NCI-H2227 treated with DMSO at 0.1 percent for 48 hours (cell line): ENCODE measurements at places on chromosomes 11 and 22.

- no peak for DNase-seq
Observed at GRCh38 chr11:69909561-69910518, 90.6 kb upstream of the FGF3 start.

GRCh38 chr11:113986351-113987140 is 11.6 kb downstream of the HTR3A start:
- no peak for DNase-seq

- DNase-seq, result no peak
Observed at GRCh38 chr11:99424313-99425084, 403.8 kb downstream of the CNTN5 start.

GRCh38 chr22:47398921-47399790 is 636.7 kb downstream of the TBC1D22A start:
- no peak for DNase-seq

DNA sequence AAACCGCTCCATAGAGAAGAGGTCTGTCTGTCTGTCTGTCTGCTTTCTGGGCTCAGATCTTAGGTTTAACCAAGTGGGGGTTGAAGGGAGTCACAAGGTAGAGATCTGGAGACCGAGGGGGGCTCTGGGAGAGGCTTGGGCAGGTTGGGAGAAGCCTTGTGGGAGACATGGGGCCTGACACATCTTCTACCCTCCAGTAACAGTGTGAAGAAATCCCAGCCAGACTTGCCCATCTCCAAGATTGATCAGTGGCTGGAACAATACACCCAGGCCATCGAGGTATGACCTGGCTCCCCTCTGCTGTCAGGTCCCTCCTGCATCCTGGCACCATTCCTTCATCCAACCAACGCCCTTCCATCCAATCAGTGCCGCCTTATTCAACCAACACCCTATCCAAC is 7.4 kb downstream of the PRR33 start:
- no peak for DNase-seq

DNA sequence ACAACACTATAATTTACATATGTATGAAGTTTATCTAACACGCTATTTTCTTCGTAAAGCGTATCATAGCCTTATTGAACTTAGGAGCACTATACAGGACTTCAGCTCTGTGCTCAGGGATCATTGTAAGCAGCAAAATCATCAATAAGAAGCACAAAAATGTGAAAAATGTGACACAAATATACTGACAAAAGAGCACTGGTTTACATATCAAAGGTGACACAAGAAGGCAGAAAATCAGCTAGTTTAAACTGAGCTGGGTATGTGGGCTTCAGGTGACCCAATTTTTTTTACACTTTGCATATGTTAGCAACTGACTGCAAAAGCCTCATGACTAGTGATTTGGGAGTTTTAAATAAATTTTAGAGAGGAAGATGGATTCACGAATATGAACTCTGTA is 215.2 kb upstream of the CHORDC1 start:
- DNase-seq, result no peak

DNA sequence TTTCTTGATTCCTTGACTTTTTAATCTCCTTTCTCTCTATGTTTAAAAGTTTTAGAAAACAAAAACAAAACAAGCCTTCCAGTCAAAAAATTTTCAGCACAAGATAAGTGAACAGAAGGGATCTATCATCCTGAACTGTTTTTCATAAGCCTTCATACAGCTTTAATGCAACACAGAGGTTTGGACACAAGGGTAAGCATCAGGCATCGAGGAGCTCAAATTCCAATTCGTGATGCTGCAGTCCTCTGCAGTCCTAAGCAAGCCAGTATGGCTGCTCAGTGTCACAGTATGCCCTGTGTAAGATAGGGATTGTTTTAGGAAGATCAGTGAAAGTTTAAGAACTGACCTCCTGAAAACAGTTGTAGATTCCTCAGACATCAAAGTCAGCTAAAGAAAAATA is 740.9 kb downstream of the NTM start:
- DNase-seq, result no peak

GRCh38 chr11:66867425-66868040 is 10.7 kb downstream of the LRFN4 start:
- no peak for DNase-seq

DNA sequence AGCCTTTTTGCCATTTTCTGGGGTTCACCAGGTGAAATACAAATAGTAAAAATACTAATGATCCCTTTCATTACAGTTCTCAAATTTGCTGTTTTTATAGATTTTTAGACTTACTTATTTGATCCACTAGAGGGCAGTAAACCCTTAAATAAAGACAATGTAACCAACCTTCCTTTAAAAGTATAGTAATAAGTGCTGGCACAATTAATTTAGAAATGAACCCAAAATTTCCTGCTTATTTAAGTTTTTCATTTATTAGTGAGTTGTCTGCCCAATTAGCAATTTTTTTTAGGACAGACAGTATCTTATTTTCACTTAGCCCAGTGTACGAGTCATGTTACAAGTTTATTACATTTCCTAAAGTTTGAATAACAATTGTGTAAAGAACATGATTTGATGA is 4.7 kb downstream of the DDIAS start:
- peak; percentile 35 for DNase-seq

DNA sequence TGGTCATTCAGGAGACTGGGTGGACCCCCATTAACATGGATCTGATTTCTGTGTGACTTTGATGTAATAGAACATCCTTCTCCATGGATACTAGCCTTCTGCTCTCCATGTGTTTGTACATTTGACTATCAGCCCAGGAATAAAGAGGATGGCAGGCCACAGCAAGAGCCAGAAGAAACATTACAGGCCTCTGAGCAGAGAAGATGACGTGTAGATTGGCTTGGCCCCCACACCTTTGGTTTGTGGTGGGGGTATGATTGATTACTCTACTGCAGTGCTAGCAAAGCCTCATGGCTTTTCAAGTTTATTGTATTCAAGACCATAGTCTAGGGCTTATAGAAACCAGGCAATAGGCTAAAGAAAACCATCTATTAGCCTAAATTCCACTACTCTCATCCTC is 77.0 kb downstream of the GRAMD1B start:
- no peak for DNase-seq

- DNase-seq, result peak; percentile 43
Observed at GRCh38 chr11:69463181-69463994, 18.1 kb upstream of the LINC01488 start.

- no peak for DNase-seq
Observed at GRCh38 chr11:100808904-100809491, 121.9 kb downstream of the ARHGAP42 start.

- DNase-seq, result no peak
Observed at GRCh38 chr11:129236850-129237249, 44.7 kb upstream of the ARHGAP32 start.

DNA sequence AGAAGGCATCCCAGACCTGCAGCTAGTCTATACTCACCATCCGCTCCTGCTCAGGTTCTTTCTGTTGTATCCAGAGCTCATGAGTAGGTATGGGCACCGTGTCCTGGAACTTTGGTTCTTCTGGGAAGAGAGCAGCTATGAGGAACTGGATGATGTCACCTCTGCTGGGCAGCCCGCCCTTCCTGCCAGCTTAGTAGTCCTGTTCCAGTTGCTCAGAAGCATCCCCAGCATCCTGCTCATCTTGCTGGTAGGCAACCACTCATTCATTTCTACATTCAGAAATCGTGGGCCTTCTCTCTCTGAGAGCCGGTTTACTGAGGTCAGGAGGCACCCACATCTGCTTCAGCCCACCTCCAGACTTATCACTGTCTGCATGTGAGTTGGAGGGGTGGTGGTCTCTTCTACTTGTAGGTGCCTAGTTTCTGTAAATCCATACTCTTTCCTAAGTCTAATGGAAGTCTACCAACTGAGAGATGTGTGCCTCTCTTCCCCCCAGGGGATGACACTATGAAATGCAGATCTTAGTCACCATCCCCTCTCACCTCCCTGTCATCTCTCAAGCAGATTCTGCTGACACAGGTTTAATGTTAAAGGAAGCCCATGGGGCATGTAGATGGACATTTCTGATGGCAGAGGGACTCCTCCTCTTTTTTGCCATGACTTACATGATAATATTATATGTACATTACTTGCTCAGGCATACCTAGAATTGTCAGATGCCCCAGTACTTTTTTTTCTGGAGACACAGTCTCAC is 29.6 kb upstream of the CCDC134 start:
- DNase-seq, result no peak

DNA sequence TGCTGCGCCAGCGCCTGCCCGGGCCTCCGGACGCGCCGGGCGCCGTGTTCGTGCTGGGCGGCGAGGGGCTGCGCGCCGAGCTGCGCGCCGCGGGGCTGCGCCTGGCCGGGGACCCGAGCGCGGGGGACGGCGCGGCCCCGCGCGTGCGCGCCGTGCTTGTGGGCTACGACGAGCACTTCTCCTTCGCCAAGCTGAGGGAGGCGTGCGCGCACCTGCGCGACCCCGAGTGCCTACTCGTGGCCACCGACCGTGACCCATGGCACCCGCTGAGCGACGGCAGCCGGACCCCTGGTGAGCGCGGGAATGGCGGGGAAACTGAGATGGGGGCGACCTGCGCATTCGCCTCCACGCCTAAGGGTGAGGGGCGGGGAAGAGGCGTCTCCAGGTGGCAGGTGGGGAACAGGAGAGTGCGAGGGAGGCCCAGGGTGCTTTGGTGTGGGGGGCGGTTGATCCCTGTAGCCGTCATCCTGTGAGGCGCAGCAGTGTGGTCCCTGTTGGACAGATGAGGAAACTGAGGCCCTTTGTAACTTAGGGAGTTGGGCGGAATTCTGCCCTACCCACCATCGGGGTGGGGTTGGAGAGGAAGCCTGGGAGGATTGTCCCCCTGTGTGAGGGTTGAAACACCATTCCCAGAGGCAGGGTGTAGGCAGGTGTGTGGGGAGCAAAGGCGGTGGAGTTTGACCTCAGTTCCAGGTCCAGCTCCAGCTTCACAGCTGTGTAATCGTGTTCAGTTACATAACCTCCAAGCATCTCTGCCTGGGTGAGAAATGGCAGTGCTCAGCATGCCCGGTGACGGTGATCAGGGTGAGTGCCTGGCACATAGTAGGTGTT is 758 bp downstream of the PDXP start:
- DNase-seq, result no peak

DNA sequence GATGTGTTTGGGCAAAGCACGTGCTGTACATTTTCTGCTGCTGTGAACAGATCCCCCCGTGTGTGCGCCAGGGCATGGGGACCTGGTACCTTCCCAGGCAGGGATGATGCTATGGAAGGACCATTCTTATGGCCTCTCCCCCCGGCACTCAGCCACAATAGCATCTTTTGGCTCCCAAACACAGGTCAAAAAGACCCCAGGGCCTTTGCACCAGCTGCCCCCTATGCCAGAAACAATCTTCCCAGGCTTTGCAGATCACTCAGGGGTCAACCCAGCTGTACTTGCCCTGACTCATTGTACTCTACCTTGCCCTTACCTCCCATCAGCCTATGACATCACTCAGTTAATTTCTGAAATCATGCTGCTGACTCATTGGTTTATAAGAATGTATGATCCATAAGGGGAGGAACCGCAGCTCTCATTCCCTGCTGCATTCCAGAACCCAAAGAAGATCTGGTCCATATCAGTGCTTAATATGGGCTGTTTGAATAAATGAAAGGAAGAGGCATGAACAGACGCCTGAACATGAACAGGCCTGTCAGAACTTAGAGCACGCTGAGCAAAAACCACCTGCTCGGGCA is 100.7 kb downstream of the CELSR1 start:
- no peak for DNase-seq

DNA sequence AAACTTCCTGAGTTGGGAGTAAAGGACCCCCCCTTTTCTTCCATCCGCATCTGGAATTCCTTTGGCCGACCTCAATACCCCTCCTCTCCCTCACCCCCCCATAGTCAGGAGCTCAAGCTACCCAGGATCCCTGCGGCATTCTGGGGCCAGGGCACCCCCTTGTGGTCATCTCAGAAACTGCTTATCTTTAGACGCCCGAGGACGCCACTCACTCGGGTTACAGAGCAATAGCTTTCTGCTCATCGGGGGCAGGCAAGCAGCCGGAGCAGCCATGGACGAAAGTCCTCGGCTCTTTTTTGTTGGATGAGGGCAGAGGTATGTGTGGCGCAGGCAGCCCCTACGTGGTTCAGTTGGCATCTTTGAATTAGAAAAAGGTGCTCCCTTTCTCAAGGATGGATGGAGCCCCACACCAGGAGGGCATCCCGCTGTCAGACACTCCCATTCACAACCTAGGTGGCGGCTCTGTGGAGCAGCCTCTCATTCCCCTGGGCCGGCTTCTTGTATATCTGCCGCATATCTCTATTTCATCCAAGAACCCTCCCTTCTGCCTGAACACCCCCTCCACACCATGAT is 2.3 kb downstream of the C1QTNF5 start:
- peak; percentile 15 for DNase-seq
